Stimulated activated CD4-positive, alpha-beta T cell treated with anti-CD3 and anti-CD28 coated beads, Interleukin-1b, Interleukin-23, amount 100 ng/mL, for 4 hours (primary cell): ENCODE measurements at places on chromosomes 3 and 15.

- DNase-seq: no peak
These were observed 152.4 kb downstream of the APBA2 start for GRCh38 chr15:29037997-29038705.

DNA sequence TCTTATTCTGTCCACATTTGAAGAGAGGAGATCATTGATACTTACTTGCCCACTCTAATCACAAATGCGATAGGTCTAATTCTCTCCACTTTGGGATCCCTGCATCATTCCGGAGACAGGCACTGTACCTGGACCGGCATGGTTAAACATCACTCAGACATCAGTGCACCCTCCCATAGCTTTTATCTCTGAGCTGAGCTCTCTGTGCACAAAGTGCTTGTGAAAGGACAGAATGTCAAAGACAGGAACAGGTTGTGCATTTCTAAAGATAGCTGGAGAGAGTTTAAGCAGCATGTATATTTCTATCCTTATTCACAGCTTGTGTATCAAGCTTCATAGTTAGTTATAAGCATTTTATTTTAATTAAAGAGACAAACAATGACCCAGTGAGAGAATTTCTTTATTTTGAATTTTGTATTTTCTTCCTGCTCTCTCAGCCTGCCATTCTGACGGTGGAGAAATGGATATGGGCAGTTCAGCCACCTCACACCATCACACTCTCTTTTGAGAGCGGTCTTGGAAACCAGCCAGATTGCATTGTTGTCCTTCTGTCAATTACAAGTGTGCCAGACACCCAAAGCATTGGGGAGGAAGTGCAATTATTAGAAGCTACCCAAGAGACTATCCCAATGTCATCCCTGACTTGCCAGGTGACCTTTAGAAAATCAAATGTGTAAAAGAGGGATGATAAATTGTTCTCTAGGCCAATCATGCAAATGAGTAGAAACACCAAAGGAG, 65.2 kb upstream of the CHL1 start:
- DNase-seq: no peak

DNA sequence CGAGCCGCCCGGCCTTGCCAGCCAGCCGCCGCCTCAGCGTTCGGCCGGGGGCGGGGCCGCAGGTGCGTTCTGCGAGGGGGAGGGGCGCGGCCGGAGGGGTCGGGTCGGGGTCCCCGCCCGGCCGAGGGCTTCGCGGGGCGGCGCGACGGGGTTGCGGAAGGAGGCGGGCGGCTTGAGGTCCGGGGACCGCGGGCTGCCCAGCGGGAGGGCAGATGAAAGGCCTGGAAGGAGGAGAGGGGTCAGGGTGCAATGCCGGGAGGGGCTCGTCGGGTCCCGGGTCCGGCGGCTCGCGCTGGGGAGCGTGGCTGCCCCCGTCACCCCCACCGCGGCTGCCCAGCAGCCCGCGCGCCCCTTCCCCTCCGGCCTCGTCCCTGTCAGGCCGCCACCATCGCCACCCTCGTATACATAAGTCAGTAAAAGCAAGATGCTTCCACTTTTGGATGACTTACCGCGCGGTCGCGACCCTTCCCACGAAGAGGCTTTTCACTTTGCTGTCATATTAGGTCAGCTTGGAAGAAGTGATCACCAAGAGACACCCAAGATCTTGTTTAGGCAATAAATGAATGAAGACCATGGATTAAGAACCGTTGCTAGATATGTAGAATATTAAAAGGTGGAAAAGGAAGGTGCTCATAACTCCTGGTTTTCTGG, 620 bp upstream of the ANP32A start:
- DNase-seq: no peak

- no peak for DNase-seq
These were observed 136.3 kb downstream of the PLD1 start for GRCh38 chr3:171673951-171674350.

DNA sequence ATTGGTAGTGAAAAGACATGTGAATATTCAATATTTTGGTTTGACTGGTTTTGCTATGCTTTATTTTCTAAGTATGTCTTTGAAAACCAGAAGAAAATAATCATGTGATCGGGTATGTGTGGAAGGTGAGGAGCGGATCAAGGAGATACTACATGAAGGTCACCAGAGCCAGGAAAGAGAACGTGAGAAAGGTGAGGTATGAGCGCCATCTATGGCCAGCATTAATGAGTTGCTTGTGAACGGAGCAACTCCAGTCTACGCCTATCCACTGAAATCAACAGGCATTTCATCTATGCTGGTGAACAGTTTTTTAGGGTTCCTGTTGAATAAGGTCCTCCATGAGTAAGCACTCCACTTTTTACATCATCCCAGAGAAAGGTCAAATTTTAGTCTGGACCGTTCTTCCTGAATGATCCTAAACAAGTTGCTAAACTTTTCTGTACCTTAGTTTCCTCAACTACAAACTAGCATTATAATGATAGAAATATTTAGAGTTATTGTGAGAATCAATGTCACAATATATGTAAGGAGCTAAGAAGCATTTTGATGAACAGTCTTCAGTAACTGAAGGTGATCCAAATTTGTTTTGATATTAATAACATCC, 1435.2 kb upstream of the CADM2 start:
- no peak for DNase-seq

DNA sequence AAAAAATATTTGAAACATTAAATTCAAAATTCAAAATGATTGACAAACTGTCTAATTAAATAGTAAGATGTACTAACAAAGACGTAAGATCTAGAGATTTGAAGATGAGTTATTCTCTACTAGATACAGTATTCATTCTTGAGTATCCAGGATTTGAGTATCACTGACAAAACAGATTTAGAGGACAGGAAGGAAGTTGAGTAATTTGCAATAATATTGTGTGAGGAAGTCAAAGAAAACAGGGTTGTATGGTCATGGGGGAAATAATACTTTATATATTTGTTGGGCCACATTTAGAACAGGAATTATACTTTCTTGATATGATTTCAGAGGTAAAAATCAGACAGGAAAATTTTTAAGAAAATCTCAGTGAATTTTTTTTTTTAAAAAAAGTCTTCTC, 393.1 kb upstream of the CDIN1 start:
- no peak for DNase-seq

- no peak for DNase-seq
These were observed 2.0 kb upstream of the TPRG1 start for GRCh38 chr3:189169728-189170127.

DNA sequence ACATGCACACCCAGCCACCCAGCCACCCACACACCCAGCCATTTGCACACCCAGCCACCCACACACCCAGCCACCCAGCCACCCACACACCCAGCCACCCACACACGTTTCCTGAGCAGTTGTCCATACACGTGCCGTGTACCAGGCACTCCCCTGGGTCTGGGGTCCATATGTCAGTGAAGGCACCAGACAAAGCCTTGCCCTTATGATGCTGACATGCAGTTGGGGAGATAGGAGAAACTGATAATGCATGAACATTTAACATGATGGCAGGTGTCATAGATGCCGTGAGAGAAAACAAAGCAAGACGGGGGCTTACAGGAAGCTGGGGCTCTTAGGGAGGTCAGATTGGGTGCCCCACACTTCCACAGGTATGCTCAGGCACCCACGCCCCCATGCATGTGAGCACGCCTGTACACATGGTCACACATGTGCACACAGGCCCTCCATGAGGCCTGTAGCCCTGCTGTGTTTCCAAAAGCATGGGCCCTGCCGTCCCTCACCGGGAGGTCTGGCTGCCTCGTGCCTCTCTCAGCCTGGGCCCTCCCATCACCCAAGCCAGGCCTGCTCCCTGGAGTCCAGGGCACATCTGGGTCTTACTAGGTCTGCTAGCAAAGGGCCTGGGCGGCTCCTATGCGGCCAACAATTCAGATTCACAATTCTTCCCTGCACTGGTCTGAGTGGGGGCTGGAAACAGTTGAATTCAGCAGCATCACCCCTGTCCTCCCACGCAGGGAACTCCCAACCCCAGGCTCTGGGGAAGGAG, 3.6 kb upstream of the DNAJB8 start:
- DNase-seq: no peak

DNA sequence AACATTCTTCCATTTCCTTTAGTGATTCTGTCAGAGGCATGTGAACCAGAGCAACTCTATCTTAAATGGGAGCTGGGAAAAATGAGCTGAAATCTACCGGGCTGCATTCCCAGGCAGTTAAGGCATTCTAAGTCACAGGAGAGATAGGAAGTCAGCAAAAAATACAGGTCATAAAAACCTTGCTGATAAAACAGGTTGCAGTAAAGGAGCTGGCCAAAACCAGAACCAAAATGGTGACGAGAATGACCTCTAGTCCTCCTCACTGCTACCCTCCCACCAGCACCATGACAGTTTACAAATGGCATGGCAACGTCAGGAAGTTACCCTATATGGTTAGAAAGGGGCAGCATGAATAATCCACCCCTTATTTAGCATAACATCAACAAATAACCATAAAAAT, 66.4 kb downstream of the B3GALNT1 start:
- no peak for DNase-seq

DNA sequence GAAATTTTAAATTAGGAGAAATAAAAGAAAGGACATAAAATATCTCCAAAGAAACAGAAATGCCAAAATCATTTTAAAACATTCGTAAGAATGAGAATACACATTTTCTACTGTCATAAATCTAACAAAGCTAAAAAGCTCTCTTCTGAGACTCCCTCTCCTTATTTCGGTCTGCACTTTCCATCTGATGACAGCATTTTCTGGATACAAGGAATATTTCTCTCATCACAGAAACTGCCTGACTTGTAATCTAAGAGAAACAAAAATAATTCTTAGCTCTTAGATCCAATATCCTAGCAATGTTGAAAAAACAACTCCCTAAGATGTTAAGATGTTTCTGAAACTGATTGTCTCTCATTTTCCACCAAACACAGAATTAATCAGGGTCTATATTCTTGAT, 93.5 kb downstream of the PEAK1 start:
- no peak for DNase-seq

- no peak for DNase-seq
These were observed 356.6 kb upstream of the NPAP1 start for GRCh38 chr15:24318981-24319380.
